ENCODE measurements at places on chromosomes 16 and 17. TPM values are rescaled to one million over a fixed set of nuclear protein-coding genes. Genes with fewer than 3 reads are reported as not detected.

The CEP112 gene
- total RNA-seq, result 3.0 TPM

The SPNS1 gene
- total RNA-seq, result 32.1 TPM

The NKD1 gene
- total RNA-seq, result 1.0 TPM

The DHX8 gene
- total RNA-seq, result 65.9 TPM

The CDRT15L2 gene
- total RNA-seq, result not detected

The SULT1A1 gene
- total RNA-seq, result 5.8 TPM

The C16orf96 gene
- total RNA-seq, result 0.15 TPM

The RAB37 gene
- total RNA-seq, result 50.4 TPM

The ATP2A3 gene
- 274 TPM for total RNA-seq

The RASL10B gene
- 1.3 TPM for total RNA-seq

The LRRC59 gene
- 82.4 TPM for total RNA-seq

The GDPD3 gene
- 7.6 TPM for total RNA-seq

The ZNF598 gene
- 71.1 TPM for total RNA-seq

The CLEC18B gene
- total RNA-seq, result 3.5 TPM

The CACNB1 gene
- 25.7 TPM for total RNA-seq

The PLA2G10 gene
- not detected for total RNA-seq

The DPEP1 gene
- not detected for total RNA-seq

The COG7 gene
- 24.0 TPM for total RNA-seq

The SLC16A13 gene
- 31.2 TPM for total RNA-seq

The KIF2B gene
- total RNA-seq, result not detected

The MYO15B gene
- total RNA-seq, result 43.2 TPM

The TEKT5 gene
- not detected for total RNA-seq

The CYB5D1 gene
- 7.0 TPM for total RNA-seq

The SLC13A2 gene
- not detected for total RNA-seq

The CCL14 gene
- not detected for total RNA-seq

The PRSS36 gene
- total RNA-seq, result 2.1 TPM

The ARHGDIG gene
- total RNA-seq, result not detected

The VMP1 gene
- 449 TPM for total RNA-seq

The LGALS9C gene
- 0.64 TPM for total RNA-seq

The TBC1D3 gene
- not detected for total RNA-seq

The WNT9B gene
- not detected for total RNA-seq

The CEMP1 gene
- total RNA-seq, result 0.44 TPM

The CFAP97D1 gene
- total RNA-seq, result not detected

The NDRG4 gene
- 0.71 TPM for total RNA-seq

The GNG13 gene
- total RNA-seq, result not detected

The DLG4 gene
- total RNA-seq, result 18.5 TPM

The CETP gene
- not detected for total RNA-seq

The SLFN11 gene
- 74.5 TPM for total RNA-seq

The FOXC2 gene
- total RNA-seq, result not detected

The PITPNM3 gene
- 1.0 TPM for total RNA-seq

The COPZ2 gene
- 4.7 TPM for total RNA-seq

The DOC2A gene
- total RNA-seq, result not detected

The SLC52A1 gene
- total RNA-seq, result 0.29 TPM

The MEOX1 gene
- 0.47 TPM for total RNA-seq

The RAPGEFL1 gene
- 9.6 TPM for total RNA-seq
